ENCODE measurements at places on chromosomes 16 and 17. TPM values are rescaled to one million over a fixed set of nuclear protein-coding genes. Genes with fewer than 3 reads are reported as not detected.
A peak's percentile ranks its signal among the peaks of the same experiment; 100 is the strongest.

SDK2 gene
- 14.7 TPM for total RNA-seq

KRTAP16-1 gene
- total RNA-seq = not detected

- no peak for DNase-seq
Measured at GRCh38 chr17:35056013-35056412, 7.5 kb downstream of the RFFL start.

DNA sequence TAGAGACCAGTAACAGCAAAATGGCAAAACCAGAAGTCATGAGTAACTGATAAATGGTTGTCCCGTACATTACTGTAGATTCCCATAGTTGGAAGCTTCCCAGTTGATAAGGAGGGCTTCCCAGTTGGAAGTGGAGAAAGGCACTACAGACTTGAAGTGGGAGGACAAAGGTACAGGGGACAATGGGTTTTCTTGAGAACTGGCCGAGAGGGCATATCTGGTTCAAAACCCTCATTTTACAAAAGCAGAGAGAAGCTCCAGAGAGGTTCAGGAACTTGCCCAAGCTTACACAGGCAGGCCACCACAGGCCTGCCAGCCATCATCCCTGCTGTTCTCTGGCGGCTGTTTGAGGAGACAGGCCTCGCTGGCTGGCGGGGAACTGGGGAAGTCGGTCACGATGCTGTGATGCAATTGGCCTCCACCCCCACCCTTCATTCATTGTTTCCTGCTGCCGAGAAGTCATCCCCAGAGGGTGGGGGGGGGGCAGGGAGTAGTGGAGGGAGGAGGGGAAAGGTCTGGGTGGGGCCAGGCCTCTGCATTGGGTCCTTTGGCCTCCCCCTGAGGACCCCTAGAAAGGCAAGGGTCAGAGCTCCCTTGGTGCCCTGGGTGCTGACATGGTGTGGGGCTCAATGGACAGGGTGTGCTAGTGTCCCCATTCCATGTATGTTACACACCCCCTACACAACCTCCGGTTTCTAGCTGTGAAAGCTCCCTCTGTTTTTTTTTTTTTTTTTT is 3.0 kb downstream of the UBALD2 start:
- DNase-seq = peak; percentile 72

GRCh38 chr17:30570191-30570590 is 93.0 kb downstream of the GOSR1 start:
- DNase-seq = peak; percentile 20

- DNase-seq = peak; percentile 92
Measured at GRCh38 chr16:14302031-14302398, 230.9 kb downstream of the MRTFB start.

DNA sequence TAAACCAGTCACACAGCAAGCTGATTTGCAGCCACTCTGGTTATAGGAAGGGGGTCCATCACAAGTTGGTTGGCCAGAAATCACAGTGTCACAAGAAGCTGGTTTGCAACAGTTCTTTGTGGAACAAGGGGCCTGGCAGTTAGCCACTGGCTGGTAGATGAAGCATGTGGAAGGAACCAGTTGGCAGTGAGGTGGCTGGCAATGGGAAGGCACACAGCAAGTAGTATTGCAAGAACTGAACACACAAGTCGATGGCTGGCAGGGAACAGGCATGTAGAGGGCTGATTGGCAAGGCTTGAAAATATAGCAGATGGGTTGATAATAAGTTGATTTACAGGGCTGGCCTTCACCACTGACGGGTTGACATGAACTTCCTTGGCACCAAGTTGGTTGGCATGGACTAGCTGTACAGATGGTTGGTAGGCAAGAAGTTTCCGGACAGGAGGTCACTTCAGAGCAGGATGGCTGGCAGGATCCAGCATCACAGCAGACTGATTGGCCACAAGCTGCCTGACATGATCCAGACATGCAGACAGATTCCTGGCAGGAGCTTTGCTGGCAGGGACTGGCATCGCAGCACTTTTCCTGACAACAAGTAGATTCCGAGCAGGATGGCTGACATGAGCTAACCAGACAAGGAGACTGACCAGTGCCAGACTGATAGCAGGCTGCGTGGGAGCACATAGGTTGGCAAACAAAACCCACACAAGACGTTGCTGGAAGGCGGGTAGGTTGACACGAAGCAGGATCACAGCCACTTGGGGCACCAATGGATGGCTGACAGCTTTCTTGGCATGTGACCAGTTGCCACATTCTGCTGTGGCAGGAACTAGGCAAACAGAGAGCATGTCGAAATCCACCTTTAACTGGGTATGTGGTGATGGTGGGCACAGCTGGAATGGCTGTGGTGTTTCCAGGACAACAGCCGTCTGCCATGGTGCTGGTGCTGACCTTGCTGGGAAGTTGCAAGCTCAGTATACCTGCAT is at the start of gene KRTAP29-1:
TSS of gene KRTAP29-1 (minus strand) at position 936 of the 986 bp plus-strand sequence. CDS start at position 936, 0 bp downstream.
- no peak for DNase-seq

- no peak for DNase-seq
Measured at GRCh38 chr17:18027280-18027679, 11.7 kb downstream of the ATPAF2 start.

DNA sequence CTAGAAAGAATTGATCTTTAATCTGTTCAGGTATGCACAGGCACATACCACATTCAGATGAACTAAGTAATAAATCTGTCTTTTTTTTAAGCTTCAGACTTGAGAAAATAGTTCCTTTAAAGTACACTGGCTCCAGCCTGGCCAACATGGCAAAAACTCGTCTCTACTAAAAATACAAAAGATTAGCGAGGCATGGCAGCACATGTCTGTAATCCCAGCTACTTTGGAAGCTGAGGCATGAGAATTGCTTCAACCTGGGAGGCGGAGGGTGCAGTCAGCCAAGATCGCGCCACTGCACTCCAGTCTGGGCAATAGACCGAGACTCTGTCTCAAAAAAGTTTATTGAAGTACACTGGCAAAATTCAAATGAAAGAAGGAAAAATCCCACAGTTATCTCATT is 111.0 kb upstream of the NETO2 start:
- DNase-seq = no peak
